ENCODE measurements at places on chromosomes 3 and 15. TPM values are rescaled to one million over a fixed set of nuclear protein-coding genes. Genes with fewer than 3 reads are reported as not detected.

GRCh38 chr15:92184142-92184541 is 209.5 kb upstream of the ST8SIA2 start:
- no peak for DNase-seq

- no peak for DNase-seq
These were observed 13.2 kb downstream of the FGD5 start for GRCh38 chr3:14831916-14832450.

DNA sequence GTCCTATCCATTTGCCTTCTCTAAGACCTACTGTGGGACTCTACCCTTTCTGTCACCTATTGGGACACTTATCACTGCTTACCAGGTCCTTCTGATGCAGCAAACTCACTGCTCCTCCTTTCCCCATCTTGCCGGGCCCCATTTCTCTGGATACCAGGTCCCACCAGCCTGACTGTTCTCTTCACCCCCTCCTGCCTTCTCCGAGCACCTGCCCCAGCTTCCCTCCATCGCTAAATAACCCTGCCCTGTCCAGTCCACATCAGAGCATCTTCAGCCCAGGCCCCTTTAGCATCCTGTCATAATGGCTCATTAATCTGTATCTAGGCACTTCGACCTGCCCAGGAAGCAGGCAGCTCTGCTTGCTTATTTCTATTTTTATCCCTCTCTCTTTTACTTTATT is 74.7 kb downstream of the CRYGS start:
- no peak for DNase-seq

DNA sequence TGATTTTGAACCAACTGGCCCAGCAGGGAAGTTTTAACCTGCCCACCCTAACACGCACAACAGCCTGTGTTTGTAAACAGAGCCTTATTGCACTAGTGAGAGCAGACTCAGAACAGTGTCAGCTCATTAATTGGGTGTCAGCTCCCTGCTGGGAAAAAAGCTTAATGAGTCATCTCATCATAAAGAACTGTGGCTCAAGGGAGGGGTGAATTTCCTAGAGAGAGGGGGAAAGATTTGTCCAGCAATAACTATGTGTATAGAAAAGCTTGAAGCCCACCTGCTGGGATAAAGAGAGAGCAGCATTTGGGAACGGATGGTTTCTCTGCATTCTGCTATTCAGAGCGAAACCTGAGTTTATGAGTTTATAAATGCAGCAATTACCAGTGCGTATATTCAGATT is 48.9 kb upstream of the GMNC start:
- no peak for DNase-seq

- DNase-seq = no peak
These were observed 486.4 kb downstream of the FHIT start for GRCh38 chr3:60764870-60765269.

GRCh38 chr3:114080201-114080600 is 23.7 kb downstream of the QTRT2 start:
- no peak for DNase-seq

DNA sequence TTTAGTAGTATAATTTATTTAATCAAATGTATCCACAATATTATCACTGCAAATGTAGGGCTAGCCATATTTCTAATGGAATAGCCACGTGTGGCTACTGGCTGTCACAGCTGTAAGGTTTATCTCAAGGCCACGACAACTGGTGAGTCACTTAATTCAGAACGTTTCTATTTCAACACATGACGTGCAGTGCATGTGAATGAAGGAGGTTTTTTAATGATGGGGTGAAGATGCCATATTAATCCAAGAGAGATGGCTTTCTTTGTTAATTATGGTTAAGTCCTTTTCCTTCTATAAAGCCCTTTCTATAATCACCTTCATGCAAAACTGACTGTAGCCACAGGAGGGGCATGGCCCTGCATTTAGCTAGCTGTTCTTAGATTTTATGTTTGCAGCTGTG is 212.0 kb downstream of the FEZF2 start:
- no peak for DNase-seq

DNA sequence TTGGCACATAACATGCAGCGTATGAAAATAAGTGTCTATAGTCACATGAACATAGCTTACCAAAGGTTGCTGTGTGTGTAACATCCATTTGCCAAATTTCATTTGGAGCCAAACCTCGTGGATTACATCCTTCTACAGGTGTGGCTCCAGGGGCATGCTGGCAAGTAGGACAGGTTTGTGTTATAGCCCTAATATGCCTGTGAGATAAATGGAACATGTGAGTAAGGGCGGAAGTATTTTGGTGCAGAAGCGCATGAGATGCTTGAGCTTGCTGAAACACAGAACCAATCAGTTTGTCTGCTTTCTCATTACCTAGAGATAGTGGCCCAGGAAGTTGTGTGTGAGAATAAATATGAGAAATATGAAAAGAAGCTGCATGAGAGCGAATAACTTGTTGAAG is 21.8 kb upstream of the XCR1 start:
- DNase-seq = no peak

DNA sequence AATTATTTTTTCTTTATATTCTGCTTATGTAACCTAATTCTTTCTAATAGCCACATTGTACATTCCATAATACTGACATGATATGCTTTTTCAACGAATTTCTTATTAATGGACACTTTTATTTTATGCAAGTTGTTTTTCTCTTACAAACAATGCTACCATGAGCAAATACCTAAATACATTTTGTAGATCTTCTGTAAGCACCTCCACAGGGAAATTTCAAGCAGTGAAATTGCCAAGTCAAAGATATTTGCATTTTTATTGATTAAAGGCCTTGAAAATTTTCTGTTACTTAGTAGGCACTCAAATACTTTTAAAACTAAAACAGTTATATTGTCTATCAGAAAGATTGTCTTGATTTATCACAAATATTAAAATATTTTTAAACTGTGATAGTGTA is 79.6 kb upstream of the C3orf49 start:
- DNase-seq = no peak

- DNase-seq = no peak
These were observed 55.0 kb downstream of the TMEM44 start for GRCh38 chr3:194577986-194578905.

GRCh38 chr3:44674211-44674610 is 25.7 kb downstream of the ZNF35 start:
- no peak for DNase-seq

GRCh38 chr15:71338827-71339542 is 223.7 kb downstream of the THSD4 start:
- DNase-seq = no peak

- no peak for DNase-seq
These were observed 6.2 kb upstream of the THRB start for GRCh38 chr3:24500806-24501205.

DNA sequence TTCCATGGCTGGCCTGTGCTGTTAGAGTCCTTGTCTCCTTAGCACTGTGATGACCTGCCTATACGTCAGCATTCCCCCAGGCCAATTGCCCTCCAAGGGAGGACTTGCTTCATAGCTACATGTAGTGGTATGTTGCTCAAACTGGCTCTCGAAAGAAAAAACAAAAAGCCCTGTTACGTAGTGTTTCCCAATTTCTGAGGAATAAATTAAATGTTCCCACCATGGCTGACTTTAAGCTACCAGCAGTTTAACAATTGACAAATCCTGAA is 54.6 kb downstream of the WNT7A start:
- DNase-seq = no peak

DNA sequence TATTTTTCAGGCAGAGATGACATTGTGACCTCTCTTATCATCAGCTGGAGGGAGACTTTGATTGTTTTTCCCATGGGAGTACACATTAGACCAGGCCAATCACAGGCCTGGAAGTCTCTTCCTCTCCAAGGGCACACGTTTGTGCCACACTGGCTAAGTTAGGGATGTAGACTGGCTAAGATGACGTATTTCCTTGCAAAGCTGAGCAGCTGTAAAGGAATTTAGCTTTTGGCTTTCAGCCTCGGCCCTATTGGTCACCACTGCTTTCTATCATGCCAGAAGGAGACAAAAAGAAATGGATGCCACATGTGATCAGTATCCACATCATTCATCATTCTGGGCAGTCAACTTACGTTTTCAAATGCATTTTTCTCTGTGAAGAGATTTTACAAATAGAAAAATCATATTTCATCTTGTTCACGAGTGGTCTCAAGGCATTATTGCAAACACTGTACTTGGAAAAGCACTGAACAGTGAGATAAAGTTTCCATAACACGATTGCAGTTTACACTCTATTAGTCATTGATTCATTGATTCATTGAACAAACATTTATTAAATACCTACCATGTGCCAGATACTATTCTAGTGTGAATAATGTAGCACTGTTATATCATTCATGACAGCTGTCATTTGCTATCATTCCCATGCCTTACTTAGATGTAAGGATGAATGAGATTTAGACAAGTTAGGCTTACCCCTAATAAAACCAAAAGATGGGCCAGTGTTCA is 27.0 kb upstream of the RNF7 start:
- peak; percentile 11 for DNase-seq

GRCh38 chr15:94186770-94187331 is 44.5 kb upstream of the MCTP2 start:
- no peak for DNase-seq

SNTN gene
- total RNA-seq = not detected

ANKRD34C gene
- 0.05 TPM for total RNA-seq

PRSS50 gene
- 0.38 TPM for total RNA-seq

ZNF80 gene
- total RNA-seq = 0.09 TPM

FOXL2NB gene
- total RNA-seq = not detected

All from pancreas (tissue), 10 donors.